ENCODE measurements at places on chromosomes 6 and 20.

- no peak for DNase-seq
Observed at GRCh38 chr20:50189681-50190250, 864 bp upstream of the CEBPB start.

DNA sequence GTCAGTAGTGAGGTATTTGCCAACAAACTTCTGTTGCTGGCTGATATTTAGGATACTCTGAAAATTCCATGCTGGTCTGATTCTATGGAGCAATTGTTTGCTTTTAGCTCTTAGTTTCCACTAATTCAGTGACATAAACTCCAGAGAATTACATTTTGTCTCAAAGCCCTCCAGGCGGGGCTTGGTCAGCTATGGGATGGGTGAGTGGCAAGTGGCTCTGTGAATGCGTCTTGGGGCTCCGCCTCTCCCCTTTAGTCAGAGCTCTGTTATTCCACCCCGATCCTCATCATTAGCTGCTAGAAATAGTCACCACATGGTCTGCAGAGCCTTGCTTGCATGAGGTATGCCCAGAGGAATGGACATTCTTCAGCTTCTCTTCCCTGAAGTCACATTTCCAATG, 540.6 kb downstream of the QKI start:
- DNase-seq = no peak

DNA sequence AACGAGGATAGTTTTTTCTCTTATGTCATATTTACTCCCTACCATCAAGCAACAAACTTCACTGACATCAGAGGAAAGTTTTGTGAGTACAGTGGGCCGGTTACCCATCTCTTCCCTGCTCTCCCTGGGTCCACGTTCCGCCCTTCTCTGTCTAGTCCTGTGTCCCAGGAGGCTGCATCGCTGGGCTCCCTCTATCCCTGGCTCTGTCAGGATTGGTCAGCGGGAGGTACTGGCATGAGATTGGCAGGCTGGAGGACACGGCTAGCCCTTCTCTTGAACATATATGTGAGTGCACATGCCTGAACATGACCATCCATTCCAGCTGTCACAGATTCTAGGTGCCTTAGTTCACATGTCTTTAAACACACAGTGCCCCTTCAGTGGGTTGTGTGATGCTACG, 30.3 kb upstream of the TMEM181 start:
- DNase-seq = no peak

GRCh38 chr20:33145521-33145920, 22.4 kb upstream of the BPIFA2 start:
- no peak for DNase-seq

- no peak for DNase-seq
Observed at GRCh38 chr20:5757949-5758348, 7.7 kb downstream of the SHLD1 start.

- DNase-seq = no peak
Observed at GRCh38 chr6:106063448-106063850, 22.7 kb upstream of the PRDM1 start.

- no peak for DNase-seq
Observed at GRCh38 chr6:163199371-163199770, 215.1 kb upstream of the QKI start.

GRCh38 chr6:152151920-152152319, 344.4 kb downstream of the ESR1 start:
- DNase-seq = no peak

DNA sequence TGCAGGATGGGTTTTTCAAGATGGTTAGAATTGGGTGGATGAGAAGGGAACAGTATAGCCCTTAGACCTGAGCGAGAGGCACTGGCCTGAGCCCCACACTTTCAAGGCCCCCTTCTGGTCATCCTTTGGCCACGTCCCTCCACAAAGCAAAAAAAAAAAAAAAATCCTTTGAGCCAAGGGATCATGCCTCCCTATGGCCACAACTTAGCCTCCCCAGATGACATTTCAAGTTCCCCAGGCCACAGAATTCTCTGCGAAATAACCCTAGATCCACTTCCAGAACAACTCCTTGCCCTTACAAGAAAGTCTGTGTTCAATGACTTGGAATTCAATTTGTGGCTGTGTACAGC, 30.4 kb downstream of the ELOVL2 start:
- DNase-seq = no peak

DNA sequence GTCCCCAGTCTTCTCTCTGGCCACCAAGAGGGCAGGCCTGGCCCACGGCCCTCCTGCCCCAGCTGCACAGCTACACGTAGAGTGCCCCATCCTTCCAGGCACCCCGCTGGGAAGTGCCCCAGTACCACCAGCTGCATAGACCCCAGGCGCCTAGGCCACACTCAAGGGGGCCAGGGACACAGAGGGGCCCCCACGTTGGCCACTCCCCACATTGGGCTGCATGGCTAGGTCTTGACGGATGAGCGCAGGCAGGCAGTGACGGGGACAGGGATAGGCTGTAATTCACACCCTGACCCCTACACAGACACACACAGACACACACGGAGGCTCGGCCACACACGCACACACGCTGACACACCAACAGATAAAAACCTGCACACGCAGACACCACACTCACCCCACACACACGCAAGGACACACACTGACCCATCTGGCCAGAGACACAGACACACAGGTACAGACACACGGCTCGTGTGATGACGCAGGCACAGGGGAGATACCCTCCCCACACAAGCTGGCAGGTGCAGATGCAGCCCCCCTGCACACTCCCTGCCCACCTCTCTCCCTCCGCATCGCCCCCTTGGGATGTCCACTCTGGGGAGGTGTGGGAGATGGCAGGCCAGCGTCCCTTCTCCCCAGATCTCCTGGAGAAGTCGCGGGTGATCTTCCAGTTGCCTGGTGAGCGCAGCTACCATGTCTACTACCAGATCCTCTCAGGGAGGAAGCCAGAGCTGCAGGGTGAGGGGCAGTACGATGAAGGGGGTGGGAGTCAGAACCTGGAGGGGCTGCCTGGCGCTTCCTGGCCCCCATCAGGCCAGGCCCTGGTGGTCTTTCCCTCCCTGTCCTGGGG, 30.0 kb downstream of the MYH7B start:
- no peak for DNase-seq

DNA sequence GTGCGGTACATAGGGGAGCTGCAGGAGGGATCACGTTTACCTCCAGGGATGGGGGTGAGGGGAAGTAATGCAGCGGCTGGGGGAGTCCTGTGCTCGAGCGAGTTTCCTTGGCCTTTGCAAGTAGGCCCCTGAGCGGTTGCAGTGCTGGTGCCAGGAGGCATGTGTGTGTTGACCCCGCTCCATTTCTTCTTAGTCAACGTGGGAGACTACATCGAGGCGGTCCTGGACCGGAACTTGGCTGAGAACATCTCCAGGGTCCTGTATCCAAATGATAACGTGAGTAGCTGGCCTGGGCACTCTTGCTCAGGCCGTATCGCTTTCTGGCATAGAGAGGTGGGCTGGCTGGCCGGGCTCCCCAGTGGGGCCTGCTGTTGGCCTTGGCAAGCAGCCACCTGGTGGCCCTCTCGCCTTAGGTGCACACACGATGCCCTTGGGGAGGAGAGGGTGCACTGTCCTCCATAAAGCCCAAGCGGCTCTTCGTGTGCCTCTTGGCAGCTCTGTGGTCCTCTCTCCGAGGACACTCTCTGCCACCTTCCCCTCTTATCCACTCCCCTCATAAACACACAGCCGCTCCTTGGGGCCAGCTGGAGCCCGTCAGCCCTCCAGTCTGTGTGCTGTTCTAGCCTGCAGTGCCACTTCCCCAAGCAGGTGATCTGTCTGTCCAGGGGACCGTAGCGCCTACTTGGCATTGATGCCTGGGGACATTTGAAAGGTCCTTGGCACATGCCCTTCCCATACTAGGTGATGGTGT, 29.3 kb downstream of the PYGB start:
- no peak for DNase-seq

- DNase-seq = no peak
Observed at GRCh38 chr20:48287552-48288170, 502.4 kb upstream of the SULF2 start.

DNA sequence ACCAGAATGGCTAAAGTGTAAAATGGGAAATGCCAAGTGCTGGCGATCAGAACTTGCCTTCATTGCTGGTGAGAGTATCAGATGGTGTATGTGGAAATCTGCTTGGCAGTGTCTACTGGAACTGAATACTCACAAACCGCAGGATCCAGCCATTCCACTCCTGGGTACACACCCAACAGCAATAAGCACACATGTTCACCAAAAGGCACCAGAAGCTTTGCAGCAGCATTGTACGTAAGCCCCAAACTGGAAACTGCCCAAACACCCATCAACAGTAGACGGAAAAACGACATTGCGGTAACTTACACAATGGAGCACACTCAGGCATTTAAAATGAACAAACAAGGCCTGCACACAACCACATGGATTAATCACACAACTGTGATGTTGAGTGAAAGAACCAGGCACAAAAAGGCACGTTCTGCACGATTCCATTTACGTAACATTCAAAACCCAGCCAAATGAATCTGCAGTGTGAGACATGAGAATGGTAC, 37.3 kb upstream of the BPIFA2 start:
- no peak for DNase-seq

- DNase-seq = no peak
Observed at GRCh38 chr20:53611449-53611894, 17.8 kb upstream of the ZNF217 start.

DNA sequence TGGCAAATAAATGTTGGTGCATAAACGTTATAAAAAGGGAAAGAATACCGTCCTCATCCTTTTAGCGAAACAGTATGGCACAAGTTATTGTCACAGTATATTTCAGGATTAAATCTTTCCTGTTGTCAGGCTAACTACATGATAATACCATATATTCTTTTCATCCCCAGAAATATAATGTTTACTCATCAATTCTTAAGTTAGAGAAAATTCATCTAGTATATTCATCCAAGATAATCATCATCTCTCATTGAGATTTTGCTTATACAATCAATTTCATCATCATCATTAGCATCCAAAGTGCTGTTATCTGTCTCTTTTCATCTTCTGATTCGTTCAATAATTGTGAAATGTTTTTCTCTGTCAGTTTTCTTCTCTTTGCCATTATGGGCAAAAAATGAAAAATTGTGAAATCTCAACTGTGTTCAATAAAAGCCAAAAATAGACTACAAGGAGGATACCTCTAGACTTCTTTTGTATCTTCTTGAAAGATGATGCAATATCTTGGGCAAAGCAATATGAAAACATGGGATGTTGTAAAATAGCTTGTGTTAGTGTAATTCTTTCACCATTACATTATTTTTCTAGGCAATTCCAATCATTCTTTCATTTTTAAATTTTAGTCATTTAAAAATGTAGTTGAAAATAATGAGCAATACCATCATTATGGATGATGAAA, 2.6 kb downstream of the SPACA1 start:
- no peak for DNase-seq

GRCh38 chr6:144155529-144155928, 5.2 kb downstream of the STX11 start:
- DNase-seq = no peak

DNA sequence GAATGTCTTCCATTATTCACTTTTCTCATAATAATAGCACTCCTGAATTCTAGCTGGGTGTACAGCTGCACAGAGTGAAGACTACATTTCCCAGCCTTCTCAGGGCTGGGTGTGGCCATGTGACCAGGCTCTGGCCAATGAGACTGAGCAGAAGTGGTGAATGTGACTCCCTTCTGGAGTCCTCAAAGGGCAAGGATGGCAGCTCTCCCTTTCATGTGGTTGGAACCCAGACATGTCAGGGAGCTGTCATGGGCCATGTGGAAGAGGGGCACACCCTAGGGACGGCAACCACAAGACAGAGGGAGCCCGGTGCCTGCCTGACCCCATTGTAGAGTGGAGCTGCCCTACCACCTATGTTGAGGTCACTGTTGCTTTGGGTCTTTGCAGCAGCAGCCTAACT, 312.8 kb upstream of the SULF2 start:
- DNase-seq = no peak

DNA sequence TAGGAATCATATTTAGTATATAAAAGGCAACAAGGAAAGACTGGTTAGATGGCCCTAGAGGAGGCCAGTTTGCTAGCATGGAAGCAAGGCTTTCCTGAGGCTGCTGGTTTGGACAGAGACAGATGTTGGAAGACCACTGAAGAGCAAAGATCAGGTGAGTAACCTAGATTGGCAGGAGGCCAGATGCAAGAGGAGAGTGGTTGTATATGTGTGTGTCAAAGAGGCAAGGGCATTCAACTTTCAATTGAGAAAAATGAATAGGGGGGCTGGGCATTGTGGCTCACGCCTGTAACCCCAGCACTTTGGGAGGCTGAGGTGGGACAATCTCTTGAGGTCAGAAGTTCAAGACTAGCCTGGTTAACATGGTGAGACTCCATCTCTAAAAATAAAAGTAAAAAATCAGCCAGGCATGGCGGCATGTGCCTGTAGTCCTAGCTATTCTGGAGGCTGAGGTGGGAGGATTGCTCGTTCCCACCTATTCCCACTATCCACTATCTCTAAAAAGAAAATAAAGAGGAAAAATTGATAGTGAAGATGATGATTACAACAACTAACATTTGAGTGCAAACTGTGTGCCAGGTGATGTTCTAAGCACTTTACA, 79.8 kb downstream of the PRDM1 start:
- DNase-seq = no peak

GRCh38 chr6:112362027-112362795, 15.1 kb downstream of the RFPL4B start:
- DNase-seq = no peak

DNA sequence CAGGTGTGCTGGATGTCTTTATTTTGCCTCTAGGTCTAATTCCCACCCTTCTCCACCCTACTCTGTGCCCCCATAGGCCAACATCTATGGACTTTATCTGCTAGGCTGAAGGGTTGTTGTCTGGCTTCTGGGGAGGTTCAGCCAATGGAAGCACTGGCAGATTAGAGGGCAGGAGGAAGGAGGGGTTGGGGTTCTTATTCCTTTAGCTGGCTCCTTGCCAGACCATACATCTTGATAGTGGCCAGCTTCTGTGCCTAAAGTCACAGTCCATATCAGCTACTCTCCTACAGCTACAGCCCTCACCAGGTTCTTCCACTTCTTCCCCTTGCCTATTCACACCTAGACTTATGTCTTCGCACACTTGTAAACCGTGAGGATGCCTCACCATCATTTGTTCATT, 41.1 kb downstream of the ROS1 start:
- no peak for DNase-seq
